Left lobe of liver (tissue), 2 donors: ENCODE measurements at places on chromosomes 12 and 14.

DNA sequence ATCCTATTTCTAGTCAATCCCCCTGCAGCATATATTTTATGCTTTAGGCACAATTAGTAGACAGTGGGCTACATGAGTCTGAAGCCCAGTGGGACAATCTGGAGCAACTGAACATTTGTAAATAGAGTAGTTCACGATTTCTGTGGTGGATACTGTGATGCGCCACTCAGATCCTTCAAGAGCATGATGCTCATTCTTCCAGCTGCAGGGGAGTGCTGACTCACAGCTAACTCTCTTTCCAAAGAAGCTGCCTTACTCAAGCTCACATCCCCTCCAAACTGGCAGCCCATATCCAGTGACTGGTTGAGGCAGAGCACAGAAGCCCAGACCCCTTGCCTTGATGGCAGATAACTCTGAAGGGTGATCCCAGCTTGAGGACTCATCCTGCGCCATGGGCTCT is 224.2 kb upstream of the EEA1 start:
- DNase-seq = no peak

- DNase-seq = no peak
These were observed 29.9 kb upstream of the MGAT4C start for GRCh38 chr12:86286119-86286518.

DNA sequence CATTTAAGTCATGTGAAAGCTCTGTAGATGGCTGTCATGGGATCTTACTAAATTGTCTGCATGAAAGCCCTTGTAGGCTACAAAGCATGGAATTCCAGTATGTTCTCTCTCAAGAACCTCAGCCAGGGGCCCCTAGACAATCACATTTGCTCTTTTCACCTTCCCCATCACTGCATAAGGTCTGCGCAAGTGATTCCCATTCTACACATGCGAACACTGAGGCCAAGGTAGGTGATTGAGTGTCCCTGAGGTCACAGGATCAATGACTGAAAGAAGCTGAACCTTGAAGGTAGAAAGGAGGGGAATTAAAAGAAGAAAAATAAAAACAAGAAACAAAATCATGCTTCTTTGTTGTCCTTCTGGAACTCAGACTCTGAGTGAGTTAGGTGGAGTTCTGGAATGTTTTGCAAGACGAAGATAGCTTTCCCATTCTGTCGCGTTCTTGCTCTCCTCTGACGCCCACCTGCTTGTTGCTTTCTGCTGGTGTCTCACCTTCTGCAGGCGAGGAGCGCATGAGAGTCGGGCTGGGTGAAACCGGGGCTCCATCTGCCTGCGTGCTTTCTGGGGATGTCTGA is 79.9 kb downstream of the SPRING1 start:
- DNase-seq = no peak

GRCh38 chr12:66352197-66352596 is 49.9 kb downstream of the HELB start:
- DNase-seq = no peak

- DNase-seq = no peak
These were observed 640 bp upstream of the G2E3 start for GRCh38 chr14:30558362-30558674.

DNA sequence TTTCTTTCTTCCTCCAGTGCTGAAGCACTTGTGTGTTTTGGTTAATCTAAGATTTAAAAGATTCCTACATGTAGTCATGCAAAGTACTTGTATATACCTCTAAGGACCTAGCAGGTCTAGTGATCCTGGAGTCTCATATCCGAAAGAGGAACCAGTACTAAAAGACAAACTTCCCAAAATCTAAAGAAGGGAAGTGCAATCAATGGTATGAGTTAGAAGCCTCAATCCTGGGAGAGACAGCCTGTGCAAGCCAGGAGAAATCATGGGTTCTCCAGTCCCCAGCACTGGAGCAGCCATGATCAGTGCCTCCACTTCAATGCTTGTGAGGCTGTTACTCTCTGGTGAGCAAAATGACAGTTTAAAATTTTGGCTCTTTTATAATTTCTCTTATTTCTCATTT is 277.4 kb downstream of the DAD1 start:
- no peak for DNase-seq

- no peak for DNase-seq
These were observed 6.2 kb upstream of the SLC41A2 start for GRCh38 chr12:104964167-104964855.

DNA sequence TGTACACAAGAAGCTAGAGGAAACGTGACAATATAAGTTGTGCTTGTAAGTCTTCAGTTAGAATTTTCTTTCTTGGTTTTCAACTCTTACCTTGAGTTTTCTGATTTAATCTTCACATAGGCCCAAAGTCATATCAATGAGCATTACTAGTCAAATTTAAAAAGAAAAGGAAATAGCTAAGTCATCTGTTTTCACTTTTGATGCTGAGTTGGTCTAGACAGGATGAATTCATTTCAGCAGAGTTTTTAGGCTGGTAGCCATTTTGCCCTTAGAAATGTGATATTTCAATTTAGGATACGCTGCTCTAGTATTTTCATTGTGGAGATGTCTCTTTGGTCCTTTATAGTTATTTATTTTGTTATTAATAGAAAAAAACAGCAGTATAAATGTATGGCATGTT is 44.6 kb upstream of the KRAS start:
- no peak for DNase-seq

DNA sequence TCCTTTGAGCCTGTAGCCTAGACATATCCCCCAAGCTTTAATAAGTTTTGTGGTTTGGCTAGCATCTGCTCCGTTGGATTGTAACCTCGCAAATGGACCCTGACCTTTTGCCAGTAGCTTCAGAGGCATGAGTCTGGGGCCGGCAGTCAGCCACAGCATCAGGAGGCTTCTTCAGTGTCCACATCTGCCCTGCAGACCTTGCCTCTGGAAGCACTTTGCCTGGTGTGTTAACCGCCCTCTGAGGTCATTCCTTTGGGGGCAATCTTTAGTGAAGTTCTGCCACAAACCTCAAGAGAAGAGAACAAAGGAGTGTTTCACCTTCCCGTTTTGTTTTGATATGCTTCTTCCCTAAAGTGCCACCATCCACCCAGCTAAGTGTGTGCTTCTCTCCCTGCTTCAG is 71.4 kb downstream of the GNS start:
- DNase-seq = no peak

DNA sequence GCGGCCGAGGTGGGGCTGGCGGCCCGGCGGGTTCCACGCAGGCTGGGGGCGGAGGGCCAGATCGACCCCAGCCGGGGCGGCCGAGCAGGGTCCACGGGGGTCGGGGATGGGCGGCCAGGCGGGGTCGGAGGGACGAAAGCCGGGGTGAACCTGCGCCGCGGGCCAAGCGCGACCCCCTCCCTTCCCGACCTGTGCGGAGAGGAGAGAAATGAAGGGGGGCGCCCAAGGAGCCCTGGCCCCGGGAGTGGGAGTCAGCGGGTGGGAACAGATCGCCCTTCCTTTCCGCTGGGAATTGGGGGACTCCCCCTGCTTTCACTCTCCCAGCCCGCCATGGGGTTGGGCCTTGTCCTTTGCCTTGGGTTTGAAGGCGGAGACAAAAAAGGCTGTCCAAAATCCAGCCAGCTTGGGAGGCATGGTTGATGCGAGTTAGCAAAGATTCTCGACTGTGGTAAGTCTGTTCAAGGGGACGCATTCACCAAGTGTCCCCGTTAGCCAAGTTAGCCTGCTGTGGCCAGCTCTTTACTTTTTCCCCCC is 559 bp upstream of the CKAP4 start:
- DNase-seq = peak; percentile 81

- DNase-seq = no peak
These were observed 13.2 kb downstream of the RASSF8 start for GRCh38 chr12:25971654-25972041.
